ENCODE measurements at places on chromosomes 4 and X.

DNA sequence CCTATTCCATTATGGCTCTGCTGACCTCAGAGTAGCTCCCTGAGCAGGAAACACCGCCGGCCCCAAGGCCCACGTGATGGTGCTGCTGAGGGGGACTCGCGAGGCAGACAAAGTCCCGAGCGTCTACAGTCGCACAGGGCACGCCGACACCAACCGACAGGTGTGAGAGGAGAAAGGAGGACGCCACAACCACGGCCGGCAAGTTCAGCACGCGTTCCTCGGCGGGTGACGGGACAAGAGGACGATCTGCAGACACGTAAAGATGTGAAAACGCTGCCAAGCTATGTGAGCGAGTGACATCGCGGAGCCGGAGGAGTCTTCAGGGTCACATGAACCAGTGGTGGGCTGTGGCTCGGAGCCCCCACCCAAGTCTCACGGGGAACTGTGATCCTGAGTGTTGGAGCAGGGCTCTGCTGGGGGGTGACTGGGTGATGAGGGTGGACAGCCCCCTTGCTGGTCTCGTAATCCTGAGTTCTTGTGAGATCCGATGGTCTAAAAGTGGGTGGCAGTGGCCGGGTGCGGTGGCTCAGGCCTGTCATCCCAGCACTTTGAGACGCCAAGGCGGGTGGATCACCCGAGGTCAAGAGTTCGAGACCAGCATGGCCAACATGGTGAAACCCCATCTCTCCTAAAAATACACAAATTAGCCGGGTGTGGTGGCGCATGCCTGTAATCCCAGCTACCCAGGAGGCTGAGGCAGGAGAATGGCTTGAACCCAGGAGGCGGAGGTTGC, 34.0 kb downstream of the PPP2R3B start:
- no peak for DNase-seq

- no peak for DNase-seq
Observed at GRCh38 chr4:143768007-143768591, 67.6 kb upstream of the FREM3 start.

DNA sequence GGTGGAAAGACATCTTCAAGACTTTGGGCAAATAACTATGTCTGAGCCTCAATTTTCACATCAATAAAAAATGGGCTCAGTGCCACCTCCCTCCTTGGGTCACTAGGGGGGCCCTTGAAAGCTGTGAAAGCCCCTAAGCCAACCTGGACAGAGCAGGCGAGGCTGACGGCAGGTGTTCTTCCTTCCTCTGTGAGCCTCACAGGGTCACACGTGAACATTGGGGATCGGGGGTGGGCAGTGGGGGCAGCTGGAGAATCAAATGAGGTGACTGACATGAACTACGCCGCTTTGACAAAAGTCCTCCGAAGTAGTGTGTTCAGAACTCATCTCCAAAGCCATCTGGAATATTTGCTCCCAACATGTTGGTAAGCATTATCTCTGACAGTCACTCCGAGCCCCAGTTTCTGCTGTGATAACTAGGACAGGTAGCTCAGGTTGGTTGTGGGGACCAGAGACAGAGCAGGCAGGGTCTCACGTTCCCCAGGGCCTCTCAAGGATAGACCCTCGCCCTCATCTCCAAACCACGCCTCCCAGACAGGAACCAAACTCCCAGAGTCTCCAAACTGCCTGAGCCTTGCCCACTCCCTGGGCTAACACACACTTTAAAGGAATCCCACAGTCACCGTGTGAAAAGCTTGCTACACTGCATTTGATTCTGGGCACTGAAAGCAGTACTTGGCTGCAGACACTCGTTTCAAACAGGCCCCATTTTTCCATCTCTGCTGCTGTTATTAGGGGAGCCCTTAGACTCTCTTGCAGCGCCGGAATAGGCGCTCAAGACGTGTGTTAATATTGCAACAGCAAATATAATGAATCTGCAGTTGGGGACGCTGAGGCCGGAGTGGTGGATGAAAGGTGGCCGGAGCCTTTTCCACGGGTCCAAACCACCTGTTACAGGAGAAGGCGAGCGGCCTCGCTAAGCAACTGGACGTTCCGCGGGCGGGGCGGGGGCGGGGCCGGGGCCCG, 717 bp upstream of the WFS1 start:
- DNase-seq, result no peak

DNA sequence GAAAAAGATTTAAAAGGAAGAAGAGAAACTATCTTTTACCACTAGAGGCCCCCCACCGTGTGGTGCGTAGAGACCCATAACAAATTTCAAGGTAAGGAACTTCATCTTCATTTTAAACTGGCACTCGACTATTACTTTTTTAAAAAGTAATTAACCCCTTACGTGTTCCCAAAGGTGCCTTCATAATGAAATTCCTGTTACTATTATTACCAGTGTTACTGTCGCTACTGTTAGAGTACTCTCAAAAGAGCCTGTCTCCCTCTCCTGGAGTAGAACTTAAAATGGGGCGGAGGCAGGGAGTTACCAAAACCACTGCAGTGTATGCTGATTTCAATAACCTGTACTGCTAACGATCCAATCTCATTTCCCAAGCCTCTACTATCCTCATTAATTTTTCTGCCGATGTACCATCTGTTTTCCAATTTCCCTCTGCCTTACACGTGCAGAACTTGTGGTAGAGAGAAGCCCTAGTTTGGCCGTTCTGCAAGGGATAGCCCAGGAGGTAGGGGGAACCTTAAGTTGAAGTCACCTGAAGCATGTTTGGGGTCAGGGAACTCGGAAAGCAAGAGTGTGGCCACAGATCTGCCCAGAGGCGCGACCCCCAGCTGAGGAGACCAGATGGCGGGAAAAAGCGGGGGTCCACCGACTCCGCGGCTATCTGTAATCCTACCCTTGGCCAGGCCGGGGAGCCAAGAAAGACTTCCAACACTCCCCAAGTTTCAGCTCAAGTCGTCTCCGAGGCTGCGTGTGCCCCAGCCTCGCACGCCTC, 720 bp upstream of the STK26 start:
- DNase-seq, result no peak

- no peak for DNase-seq
Observed at GRCh38 chr4:109803924-109804571, 2.2 kb upstream of the CFI start.

- no peak for DNase-seq
Observed at GRCh38 chr4:2288051-2288541, 26.2 kb upstream of the MXD4 start.

- DNase-seq, result no peak
Observed at GRCh38 chr4:152992027-152992426, 55.9 kb downstream of the FHDC1 start.

- DNase-seq, result no peak
Observed at GRCh38 chr4:182604161-182604622, 313.0 kb downstream of the DCTD start.

DNA sequence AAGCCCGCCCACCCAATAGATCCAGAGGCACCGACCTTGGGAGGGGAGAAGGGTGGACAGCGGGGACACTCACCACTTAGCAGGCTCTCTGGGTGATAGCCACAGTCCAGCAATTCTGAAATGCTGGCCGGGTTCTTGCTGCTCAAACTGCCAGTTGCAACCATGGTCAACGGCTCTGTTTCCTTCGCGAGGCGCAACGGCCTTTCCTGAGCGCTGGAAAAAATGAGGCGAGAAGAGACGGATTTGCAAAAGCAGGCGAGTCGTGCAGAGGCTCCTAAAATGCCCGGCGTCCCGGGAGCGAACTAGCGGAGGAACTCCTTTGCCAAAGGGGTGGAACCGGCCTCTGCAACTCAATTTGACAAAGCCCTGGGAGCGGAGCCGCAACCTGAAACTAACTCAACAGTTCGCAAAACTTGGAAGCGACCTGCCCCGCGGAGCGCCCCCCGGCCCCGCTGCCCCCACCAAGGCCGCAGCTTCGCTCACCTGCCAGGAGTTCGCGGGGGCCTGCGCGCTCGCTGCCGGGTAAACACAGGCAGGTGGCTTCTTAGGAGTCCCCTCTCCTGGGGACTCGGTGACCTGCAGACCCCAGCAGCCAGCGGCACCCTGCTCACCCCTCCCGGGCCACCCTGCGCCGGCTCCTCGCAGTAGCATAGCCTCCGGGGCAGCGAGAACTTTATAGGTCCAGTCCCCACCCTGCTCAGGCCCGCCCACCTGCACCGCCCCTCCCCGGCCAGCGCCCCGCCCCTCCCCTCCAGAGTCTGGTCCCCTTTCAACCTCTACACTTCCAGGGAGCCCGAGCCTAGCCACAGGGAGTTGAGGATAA, at the start of gene DDIT4L:
TSS of gene DDIT4L (minus strand) at position 649 of the 823 bp plus-strand sequence. CDS start at position 164, 485 bp downstream.
- DNase-seq, result no peak

DNA sequence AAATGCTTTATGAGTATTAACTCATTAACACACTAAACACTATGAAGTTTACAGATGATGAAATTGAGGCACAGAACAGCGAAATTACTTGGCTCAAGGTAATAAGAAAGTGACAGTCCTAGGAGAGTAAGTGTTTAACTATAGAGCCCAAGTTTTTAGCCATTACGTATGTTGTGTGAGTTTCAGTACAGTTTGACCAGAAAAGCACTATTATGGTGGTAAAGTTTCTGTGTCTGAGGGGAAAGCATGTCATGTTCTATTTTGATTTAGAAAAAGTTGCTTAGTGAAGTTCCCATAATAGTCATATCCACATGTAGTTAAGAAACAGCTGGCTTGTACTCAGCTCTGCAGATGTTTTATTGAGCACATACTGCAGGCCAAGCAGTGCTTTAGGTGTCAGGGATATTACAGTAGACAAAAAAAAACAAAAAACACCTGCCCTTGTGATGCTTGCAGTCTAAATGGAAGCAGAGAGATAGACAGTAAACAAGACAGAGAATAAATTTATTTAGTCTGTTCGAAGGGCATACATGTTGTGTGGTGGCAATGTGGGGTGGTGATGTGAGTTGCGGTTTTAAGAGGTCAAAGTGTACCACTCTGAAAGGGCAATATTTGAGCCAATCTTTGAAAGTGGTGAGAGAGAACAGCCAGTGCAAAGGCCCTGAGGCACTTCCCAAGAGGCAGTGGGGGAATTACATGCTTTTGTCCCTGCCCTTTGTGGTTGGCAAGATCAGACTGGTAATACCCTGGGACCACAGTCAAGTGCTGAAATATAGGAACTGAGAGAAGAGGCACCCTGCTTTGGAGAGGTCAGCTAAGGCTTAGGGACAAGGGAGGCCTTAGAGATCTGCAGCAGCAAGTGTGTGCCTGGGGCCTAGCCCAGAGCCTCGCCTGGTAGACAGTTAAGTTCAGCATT, 6.2 kb downstream of the TMEM131L start:
- DNase-seq, result no peak

- no peak for DNase-seq
Observed at GRCh38 chr4:102675141-102675540, 85.6 kb downstream of the MANBA start.

DNA sequence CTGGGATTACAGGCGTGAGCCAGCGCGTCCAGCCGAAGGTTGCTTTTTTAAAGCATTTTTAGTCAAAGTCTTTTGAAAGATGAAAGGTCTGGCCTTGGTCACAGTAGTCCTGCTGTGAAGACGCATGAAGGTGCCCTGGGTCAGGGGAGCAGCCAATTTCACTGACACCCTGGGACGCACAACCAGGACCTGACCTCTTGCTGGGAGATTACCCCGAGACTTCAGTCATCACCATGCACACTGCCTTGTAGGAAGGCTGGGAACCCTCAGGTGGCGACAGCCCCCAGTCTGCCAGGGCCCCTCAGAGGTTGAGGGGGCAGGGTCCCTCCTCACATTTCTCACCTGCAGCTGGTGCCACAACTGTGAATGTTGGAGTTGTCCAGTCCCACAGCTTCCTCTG, 53.2 kb downstream of the CPLX1 start:
- DNase-seq, result no peak

DNA sequence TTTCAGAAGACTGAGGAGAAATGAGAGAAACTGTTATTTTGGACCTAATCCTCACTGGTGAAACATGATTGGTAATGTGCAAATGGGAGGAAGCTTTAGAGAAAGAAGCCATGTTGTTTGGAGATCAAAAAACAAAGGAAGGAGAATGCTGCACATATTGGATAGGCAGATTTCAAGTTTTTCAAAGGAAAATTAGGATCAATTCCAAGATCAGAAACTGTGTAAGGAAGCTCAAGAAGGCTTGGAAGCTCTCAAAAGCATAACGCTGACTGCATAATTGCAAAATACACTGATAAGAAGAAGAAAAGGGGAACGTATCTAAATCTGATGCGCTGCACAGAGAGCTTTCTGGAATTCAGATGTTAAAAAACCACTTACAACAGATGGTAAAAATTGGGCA, 34.6 kb downstream of the KLHL15 start:
- DNase-seq, result no peak

GRCh38 chrX:137198040-137198439, 164.2 kb upstream of the GPR101 start:
- no peak for DNase-seq

DNA sequence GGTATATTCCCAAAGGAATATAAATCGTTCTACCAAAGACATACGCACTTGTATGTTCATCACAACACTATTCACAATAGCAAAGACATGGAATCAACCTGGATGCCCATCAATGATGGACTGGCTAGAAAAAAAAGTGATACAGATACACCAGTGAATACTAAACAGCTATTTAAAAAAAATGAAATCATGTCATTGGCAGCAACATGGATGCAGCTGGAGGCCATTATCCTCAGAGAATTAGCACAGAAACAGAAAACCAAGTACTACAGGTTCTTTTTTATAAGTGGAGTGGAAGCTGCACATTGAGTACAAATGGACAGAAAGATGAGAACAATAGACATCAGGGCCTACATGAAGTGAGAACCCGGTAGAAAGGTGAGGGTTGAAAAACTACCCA, 81.4 kb downstream of the ANTXR2 start:
- DNase-seq, result no peak

- DNase-seq, result no peak
Observed at GRCh38 chr4:168900080-168900479, 110.0 kb downstream of the CBR4 start.

GRCh38 chr4:110075083-110075738, 123.2 kb downstream of the ELOVL6 start:
- DNase-seq, result no peak

DNA sequence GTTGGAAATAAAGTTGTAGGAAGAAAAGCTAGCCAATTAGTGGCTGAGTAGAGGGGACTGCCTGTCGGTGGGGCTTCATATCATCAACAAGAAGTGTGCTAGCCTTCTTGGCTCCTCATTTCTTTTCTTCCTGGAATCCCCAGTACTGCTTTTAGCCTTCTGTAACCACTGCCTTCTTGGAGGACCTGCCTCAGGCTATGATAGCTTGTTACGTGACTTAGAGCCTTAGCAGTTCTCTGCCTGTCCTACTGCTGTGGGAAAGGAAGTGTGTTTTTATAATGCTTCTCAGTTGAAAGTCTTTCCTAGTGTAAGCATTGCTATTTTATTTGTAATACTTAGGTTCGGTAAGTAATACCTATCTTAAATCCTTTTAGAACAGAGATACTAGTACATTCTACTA, 61.9 kb downstream of the LARP1B start:
- DNase-seq, result no peak
